ENCODE measurements at places on chromosomes 5 and 9.

DNA sequence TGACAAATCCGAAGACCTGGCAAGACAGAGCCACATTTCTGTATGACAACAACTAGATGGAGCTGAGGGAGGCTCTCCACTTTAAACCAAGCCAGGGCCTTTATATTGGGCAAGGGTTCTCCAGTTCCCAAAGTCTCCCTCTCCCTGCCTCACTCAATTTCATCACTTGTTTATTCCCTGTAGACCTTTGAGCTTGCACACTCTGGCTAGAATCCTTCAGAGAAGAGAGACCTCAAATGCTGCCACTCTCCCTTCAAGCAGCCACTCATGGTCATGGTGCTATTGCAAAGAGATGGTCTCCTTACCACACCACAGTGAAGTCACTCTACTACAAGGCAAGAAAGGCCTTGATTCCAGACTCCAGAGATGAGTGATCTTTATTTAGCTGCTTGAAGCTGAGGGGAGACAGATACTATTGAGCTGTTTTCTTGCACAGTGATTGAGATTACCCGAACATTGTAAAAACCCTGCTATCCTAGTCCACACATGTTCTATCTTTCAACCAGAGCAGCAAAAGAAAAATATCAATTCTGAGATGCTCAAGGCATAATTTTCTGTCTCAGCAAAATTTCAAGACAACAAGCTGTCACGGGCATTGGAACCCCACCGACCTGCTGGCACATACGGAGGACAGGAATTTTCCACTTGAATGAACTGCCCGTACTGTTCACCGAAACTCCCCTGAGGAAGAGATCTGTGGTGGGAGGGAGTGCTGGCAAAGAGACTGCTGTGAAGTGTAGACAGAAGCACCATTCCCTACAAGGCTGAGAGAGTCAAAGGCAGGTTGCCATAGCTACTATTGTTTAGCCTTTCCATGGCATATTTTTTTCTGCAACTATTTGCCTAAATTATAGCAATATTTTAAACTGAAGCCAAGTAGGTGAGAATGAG, 81.1 kb downstream of the CDO1 start:
- no peak for DNase-seq

- DNase-seq: no peak
Measured at GRCh38 chr9:86792136-86792535, 155.2 kb downstream of the GAS1 start.

DNA sequence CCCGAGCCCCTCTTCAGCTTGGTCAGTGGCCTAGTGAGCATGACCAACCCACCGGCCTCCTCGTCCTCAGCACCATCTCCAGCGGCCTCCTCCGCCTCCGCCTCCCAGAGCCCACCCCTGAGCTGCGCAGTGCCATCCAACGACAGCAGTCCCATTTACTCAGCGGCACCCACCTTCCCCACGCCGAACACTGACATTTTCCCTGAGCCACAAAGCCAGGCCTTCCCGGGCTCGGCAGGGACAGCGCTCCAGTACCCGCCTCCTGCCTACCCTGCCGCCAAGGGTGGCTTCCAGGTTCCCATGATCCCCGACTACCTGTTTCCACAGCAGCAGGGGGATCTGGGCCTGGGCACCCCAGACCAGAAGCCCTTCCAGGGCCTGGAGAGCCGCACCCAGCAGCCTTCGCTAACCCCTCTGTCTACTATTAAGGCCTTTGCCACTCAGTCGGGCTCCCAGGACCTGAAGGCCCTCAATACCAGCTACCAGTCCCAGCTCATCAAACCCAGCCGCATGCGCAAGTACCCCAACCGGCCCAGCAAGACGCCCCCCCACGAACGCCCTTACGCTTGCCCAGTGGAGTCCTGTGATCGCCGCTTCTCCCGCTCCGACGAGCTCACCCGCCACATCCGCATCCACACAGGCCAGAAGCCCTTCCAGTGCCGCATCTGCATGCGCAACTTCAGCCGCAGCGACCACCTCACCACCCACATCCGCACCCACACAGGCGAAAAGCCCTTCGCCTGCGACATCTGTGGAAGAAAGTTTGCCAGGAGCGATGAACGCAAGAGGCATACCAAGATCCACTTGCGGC, 1.8 kb downstream of the EGR1 start:
- peak; percentile 27 for DNase-seq

- DNase-seq: no peak
Measured at GRCh38 chr5:1730487-1730847, 69.2 kb downstream of the MRPL36 start.

DNA sequence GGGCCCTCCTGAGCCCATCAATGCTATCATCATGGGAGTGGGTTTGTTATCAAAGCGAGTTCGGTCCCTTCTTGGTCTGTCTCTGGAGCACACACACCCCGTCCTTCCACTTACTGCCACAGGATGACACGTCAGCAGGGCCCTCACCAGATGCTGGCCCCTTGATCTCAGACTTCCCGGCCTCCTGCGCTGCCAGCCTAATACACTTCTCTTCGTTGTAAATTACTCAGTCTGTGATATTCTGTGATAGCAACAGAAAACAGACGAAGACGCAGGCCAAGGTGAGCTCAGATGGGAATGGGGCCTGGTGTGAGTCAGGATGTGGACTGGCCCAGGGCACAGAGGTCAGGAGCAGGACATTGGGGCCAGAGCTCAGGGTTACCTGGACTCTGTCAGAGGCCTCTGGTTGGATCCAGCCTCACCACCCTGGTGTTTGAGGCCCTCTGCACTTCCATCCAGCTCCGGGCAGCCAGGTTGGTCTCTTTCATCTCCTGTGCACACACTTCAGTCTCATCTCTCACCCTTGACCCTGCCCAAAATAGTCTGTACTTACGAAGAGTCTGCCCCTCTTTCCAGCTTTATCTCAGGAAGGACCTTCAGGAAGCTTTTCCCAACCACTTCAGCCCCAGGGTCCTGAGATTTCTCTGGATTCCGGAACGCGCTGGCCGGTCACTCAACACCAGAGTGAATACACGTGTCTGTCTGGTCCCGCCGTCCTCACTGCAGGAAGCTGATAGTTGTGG, 26.0 kb upstream of the CNOT6 start:
- DNase-seq: no peak

- no peak for DNase-seq
Measured at GRCh38 chr5:132493821-132494220, 3.2 kb upstream of the IRF1 start.

DNA sequence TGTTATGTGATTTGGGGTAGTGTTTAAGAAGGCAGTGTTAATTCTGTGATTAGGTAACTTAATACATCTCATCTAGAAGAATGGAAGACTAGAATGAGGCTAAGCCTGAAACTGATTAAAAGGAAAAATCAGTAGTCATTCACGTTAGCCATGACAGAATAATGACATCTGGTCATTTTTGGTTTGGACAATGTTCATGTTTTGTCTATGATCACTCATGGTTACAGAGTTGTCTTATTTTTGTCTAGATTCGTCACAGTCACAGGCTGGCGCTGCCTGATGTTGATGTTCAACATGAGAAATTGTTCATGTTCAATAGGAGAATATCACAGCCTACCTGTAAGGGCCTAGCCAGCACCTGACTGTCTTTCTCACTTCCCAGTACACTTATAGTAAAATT, 9.5 kb upstream of the DOCK2 start:
- no peak for DNase-seq

DNA sequence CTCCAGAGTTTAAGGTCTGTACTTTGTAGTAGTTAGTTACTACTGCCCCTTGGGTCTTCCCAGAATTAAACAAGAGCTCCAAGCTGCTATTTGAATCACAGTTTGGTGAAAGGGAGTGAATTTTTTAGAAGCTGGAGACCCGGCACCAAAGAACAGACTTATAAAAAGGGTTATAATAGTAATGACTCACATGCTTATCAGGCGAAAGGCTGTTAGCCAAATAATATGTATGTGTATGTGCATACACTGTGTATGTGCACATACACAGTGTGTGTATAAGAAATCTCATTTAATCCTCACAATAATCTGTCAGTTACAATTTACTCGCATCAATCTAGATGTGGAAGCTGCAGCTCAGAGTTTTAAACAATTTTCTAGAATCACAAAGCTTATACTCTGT, 59.5 kb upstream of the ITGA1 start:
- no peak for DNase-seq

DNA sequence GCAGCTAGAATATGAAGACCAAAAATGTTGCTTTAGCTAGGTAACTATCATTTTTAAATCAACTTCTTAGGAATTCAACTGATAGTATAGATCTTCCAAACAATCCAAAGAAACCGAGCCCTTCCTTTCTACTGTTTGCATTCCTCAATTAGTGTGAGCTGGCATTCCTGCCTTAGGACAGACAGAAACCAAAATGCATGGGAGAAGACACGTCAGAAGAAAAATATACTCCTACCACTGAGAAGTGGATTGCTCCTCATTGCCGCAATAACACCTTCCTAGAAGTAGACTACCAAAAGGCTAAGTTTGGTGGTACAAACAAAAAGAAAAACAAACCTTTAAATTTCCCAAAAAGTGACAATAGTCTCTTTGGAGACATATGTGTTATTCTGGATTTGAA, 440.0 kb downstream of the SEMA5A start:
- no peak for DNase-seq

DNA sequence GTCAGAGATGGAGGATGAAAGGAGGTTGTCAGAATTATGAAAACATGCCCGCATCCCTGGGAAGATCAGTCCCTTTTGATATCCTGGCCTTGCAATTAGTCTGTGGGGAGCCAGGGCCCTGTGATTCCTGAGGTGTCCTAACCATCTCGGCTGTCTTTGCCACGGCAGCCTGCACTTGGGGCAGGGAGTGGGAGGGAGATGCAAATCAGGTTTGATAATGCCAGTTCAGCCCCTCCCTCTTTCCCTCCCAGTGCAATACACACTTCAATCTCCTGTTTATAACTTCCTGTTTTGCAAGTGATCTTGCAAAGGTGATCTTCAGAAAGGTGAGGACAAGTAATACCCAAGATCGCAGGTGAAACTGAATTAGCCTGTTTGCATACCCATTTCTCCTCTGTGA, 114.0 kb upstream of the ALDH1B1 start:
- no peak for DNase-seq

DNA sequence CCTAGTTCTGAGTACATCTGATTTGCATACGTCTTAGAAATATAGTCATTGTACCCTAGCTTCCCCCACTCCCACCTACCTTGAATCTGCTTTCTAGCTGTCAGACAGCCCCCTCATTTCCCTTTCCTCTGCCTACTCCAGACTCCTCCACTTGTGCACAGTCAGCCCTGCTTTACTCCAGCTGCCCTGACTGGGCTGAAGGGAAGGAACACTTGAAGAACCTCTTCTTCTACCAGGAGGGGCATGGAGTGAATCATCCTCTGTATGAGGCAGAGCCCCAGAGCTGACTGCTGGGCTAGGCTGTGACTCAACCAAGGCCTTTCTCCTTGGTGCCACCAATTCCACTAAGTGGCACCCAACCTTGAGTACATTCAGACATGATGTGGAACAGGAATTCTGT, 18.1 kb upstream of the ZFR start:
- peak; percentile 5 for DNase-seq

DNA sequence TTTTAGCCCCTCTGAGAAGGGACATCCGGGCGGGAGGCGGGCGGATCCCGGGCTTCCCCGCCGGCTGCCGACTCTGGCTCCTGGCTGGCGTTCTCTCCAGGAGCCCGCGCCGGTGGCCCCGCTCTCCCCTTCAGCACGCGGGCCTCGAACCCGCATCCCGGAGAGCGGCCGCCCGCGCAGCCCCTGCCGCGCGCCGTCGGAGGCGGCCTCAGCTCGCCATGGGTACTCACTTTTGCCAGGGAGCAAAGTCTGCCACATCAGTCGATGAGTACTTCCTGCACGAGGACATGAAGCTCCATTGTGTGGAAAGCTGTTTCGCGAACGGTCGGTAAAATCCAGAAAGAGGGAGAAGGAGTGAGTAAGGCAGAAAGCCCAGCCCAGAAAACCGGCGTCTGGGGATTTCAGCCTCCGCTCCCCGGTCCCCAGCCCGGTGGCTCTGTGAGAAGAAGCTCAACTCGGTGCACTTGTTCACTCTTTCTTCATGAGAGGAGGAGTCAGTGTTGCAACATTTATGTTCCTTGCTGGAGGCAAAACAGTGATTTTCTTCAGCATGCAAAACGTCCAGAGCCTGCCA, at the start of gene PRLR:
TSS of gene PRLR (minus strand) at position 450 of the 574 bp plus-strand sequence. CDS start 140,867 bp downstream, outside the sequence.
- no peak for DNase-seq

GRCh38 chr5:175162036-175162435, 281.9 kb downstream of the DRD1 start:
- no peak for DNase-seq

DNA sequence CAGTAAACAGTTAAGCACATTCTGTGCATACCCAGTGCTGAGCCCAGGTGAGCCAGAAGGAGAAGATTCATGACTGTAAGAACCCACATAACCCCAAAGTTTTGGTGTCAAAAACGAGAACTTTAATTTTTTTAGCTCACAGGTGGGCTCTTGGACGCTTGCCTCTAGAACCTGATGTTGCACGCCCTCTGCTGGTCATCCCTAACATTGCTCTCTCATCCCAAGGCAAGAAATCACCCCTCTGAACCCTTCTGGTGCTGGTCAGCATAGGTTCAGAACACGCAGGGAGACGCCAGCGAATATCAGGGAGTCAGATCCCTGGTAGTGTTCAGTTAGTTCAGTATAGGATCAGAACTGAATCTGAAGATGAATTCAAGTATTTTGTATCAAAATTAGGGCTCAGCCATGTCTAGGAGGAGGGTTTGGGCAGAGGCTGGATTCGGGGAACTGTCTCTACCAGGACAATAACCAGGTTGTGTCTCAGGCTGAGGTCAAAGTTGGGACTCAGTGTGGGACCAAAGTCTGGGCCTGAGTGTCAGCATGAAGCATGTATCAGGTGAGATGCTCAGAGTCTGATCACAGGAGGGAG, 4.1 kb upstream of the DNAJB5 start:
- DNase-seq: peak; percentile 52

- DNase-seq: no peak
Measured at GRCh38 chr9:77170991-77171699, 6.2 kb upstream of the VPS13A start.

- DNase-seq: no peak
Measured at GRCh38 chr5:31757806-31758205, 118.9 kb downstream of the PDZD2 start.

GRCh38 chr5:168651648-168652047, 72.5 kb upstream of the PANK3 start:
- no peak for DNase-seq

GRCh38 chr5:169702693-169703481, 65.8 kb downstream of the DOCK2 start:
- no peak for DNase-seq
